Lung microvascular endothelial cell (primary cell): ENCODE measurements at places on chromosomes 1 and 21.

- no peak for DNase-seq
These were observed 8.6 kb upstream of the RAB29 start for GRCh38 chr1:205783904-205784303.

DNA sequence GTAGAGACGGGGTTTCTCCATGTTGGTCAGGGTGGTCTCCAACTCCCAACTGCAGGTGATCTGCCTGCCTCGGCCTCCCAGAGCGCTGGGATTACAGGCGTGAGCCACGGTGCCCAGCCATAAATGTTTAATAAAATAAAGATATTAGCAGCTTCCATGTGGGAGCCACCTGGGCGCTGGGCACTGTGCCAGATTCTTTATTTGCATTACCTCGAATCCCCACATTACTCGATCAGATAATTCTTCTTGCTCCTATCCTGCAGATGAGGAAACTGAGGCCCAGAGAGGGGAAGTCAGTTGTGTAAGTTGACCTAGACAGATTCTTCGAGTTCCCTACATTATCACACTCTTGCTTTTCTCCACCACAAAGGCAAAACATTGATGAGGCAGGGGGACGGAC lies 24.9 kb upstream of the TENT5B start:
- DNase-seq, result no peak

DNA sequence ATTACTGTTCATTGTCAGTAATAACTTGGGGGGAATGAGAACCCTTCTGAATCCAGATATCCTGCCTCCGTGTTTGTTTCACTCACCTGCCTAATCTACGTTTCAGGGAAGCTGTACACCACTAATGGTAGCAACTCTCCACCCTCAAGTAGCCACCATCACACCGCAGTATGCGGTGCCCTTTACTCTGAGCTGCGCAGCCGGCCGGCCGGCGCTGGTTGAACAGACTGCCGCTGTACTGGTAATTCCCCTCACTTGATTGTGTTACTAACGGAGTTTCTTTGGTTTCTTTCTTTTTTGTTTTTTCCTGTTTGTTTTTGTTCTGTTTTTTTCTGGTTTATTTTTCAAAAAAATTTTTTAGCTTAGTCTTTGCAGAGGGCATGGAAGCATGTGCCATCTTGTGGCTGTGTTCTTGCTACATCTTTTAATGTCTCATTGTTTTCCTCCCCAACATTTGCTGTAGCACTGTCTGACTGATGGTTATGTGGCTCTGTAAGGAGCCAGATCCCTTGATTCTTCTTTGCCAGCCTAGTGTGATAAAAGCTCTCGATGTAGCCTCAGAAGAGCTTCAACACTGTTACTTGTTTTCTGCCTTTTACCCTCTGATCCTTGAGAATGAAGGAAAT lies 15.9 kb upstream of the OLFML3 start:
- peak; percentile 25 for DNase-seq

DNA sequence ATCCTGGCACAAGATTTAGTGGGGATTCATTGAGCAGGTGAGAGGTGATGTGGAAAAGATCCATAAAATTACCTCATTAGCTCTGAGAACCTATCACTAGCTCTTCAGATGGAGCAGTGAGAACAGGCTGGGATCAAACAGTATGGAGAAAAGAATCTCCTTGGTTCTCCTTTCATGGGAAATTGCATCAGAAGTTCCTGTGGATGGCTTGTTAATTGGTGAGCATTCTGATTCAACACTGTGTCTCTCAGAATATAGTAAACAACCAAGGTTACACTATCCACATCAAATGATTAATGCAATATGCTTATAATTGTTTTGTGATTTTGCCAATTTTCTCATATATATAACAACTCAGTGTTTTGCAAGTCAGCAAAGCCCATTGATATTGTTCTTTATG lies 8.3 kb upstream of the CD55 start:
- peak; percentile 32 for DNase-seq

DNA sequence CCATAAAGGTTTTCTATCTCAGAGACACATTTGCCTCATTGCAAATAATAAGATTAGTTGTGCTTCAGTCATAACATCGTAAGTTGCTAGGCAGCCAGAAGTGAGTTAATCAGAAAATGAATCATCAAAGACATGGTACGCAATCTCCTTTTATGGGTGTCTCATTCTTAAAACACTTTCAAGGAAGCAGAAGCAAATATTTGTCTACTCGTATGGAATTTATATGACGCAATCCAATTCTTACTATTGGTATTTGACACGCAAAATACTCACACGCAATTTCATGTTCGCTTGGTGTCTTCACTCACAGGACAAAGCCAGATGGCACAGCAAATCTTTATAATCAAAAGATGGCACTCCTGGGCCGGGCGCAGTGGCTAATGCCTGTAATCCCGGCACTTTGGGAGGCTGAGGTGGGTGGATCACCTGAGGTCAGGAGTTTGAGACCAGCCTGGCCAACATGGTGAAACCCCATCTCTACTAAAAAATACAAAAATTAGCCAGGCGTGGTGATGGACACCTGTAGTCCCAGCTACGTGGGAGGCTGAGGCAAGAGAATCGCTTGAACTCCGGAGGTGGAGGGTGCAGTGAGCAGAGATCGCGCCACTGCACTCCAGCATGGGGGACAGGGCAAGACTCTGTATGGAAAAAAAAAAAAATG lies 56.4 kb downstream of the HLCS start:
- no peak for DNase-seq

DNA sequence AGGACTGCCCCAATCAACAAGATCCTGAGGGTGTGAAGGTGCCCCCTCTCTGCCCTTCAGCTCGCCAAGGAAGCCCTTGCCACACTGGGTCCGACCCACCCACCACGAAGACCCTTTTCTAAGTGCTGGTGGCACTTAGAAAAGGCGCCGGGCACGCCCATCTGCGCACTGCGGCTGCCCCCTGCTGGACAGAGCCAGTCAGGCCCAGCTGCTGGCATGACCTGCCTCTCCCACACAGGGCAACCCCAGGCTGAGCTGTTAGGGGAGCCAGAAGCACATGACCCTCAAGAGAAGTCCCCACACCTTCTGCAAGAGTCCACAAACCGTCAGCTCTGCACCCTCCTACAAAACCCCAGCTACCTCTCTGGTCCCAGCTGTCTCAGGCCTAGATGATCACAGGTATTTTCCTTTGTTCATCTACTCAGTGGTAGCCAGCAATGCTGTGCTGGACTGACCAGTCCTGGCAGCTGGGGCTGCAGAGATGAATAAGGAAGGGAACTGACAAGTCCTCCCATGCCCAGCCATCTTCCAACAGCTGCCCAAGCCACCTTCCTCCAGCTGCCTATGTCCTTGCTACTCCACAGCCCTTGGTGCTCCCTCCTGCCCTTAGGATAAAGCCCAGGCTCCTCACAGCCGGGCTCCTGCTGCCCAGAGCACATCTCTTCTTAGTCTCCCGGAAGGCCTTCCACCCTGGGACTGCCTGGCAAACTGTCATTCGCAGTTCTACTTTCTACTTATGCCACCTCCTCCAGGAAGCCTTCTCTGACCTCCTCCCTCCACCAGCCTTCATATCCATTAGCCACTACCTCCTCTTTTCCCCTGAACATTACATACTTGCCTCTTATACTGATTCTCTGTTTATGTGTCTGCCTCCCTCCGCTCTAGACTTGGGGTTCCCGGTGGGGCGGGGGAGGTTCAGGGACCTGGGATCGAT lies 39.8 kb upstream of the ZC3H12A start:
- DNase-seq, result peak; percentile 68

- peak; percentile 12 for DNase-seq
These were observed 997 bp downstream of the CASZ1 start for GRCh38 chr1:10795276-10796021.

- DNase-seq, result peak; percentile 37
These were observed 480 bp downstream of the DPYD start for GRCh38 chr1:97920276-97920831.

DNA sequence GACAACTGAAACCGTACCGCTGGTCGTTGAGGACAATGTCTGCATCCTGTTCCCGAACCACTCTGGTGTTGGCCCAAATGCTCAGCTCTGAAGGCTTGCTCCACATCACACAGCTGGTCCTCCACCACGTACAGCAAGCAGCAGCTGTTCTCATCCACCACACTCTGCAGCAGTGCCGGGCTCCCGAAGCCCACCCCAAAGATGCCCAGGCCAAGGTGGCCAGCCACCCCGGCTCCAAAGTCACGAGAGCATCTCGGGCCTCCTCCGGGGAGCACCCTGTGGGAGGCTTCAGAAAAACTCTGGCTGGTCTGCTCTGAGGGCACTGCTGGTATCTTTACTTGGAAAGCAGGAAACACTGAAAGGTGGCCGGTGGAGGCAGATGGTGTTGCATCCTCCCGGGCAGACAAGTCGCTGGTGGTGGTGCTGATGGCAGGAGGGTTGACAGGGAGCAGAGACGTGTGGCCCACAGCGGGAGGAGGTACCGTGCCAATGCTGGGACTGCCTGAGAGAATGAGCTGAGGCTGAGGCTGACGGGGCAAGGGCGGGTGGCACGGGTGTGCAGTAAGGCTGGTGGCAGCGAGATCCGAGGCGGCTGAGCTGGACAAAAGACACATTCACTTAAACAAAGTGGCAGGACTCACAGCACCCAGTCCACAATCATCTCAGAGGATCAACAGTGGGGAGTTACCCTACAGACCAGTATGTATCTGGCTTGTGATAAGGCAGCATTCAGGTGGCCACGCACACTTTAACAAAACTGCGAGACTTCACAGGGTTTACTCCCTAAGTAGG lies 6.5 kb upstream of the CCDC27 start:
- DNase-seq, result no peak

- DNase-seq, result no peak
These were observed 21.1 kb downstream of the SHISAL2A start for GRCh38 chr1:52654063-52654462.

GRCh38 chr1:36524359-36525062 lies 41.8 kb upstream of the CSF3R start:
- no peak for DNase-seq

GRCh38 chr1:156262461-156263287 lies 14.8 kb upstream of the PAQR6 start:
- DNase-seq, result no peak

DNA sequence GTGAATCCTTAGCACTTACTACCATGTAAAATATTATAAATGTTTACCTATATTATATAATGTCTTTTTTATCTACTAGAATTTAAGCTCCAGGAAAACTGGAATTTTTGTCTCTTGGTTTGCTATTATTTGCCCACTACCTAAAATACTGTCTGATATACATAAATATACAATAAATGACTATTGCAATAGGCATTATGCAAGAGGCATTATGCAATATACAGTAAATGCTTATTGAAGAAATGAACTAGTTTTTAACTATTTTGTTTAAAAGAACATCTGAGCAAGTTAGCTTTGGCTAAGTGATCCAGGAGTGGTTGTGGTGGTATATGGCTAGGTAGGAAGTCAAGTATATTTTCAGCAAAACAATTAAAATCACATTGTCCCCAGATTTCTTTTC lies 640.2 kb upstream of the PKN2 start:
- no peak for DNase-seq

DNA sequence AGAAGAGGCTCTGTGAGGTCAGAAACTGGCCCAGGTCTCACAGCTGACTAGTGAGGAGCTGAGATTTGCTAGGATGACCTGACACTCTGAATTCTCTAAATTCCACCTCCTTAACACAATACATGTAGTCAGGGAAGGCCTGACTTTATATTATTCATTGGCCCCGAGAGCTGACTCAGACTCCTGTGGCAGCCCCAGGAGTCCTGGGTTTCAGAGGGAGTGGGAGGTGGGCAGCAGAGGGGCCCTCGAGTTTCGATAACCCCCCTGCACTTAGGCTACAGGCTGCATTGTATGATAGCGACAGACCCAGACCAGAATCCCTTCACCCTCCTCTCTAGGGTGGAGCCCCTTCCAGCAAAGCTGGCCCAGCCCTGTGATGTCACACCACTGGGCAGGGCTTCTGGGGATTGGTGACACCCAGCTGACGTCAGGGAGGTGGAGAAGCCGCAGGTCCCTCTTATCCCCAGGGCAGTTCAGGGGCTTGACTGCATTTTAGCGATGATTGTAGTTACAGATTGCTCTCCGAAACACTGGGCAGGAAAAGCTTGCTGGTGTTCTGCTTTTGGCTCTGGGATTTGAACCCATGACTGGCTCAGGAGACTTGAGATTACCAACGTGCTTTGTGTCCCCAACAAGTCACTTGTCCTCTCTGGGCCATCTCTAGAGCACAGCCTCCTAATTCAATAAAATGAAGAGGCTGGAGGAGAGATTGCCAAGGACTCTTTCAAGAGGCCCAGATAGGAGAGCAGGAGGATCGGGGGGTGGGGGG lies 17.0 kb upstream of the GPR37L1 start:
- DNase-seq, result no peak

DNA sequence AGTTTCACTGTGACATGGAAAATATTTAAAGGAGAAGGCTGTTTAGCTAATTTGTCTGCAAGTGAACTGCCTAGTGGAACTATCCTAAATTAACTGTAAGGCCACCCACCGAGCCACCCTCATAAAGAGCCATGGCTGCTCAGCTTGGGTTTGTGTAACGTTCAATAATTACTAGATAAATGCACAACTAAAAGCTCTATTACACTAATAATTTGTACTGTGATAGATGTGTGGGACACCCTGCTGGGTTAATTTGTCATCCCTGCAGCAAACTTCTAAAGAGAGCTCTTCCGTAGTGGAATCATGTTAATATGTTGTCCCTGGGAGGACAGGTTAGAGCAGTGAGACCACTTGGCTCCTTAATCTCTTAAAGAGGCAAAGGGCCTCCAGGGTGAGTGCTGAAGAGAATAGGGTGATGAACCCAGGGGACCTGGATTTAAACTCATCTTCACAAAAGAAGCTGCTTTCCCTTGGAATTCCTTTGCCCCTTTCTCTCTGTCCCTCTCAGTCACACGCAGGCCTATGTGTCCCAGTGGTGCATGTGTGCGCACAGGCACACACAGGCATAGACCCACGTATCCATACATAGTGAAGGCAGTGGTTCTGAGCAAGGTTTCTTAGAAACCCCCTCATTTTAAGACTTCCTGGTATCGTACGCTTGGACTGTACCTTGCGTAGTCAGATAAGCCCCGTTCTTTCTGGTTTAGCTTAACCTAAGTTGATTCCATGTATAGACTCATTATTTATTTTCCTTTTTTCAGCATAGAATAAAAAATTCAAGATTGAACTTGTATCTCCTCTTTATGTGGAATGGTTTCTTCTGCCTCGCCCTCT lies 310.3 kb downstream of the NFIA start:
- no peak for DNase-seq

GRCh38 chr1:163928069-163928468 lies 606.3 kb downstream of the NUF2 start:
- DNase-seq, result no peak

GRCh38 chr1:34851431-34852105 lies 8.0 kb downstream of the SMIM12 start:
- peak; percentile 56 for DNase-seq

DNA sequence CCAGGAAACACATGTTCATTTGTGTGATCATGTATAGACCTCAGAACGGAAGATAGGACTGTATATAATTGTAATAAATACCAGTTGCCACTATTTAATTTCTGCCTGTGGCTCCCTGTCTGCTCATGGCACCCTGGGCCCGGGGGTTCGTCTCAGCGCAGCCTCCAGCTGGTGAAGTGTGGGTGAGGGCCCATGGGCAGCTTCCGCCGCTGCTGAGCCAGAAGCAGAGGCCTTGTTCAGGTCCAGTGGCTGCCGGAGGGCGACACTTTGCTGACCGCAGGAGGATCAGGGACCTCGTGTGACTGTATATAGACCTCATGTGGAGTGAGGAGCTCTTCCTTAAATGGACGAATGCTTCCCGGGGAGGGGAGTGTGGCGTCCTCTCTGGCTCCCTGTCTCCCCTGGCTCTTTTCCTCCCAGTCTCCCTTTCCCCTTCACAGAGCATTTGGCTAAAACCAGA lies 155.9 kb downstream of the PEX14 start:
- DNase-seq, result no peak
